ENCODE measurements at places on chromosomes 13 and 19.

GRCh38 chr13:102678339-102679107, 16.3 kb downstream of the METTL21C start:
- DNase-seq: no peak

DNA sequence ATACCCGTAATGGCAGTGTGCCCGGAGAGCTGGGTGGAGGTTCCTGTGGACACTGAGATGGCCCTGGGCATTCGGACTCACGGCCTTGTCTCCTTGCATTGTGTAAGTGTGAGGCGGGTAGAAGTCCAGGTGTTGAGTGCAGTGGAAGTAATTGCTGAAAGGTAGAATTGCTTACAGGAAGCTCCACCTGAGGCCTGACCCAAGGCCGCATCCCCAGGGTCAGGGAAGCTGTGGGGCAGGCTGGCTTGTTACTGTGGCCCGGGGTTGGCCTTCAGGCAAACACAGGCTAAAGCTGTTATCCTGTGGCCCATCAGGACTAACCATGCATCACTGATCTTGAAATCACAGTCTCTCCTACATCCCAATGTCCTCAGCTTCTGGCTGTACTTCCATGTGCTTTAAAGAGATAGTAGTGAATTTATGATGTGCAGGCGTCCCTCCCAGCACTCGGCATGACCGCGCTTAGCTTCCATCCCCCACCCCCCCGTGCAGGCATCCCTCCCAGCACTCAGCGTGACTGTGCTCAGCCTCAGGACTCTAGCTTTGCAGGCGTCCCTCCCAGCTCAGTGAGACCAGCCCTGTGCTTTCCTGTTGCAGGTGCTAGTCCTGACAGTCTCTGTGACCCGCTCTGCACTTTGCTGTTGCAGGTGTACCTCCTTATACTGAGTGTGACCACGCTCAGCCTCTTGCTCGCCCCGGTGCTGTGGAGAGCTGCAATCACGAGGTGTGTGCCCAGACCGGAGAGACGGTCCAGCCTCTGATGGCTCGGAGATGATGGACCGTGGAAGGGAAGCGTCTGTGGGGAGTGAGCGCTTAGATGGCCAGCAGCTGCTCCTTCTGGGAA, 35.6 kb upstream of the TFDP1 start:
- DNase-seq: no peak

DNA sequence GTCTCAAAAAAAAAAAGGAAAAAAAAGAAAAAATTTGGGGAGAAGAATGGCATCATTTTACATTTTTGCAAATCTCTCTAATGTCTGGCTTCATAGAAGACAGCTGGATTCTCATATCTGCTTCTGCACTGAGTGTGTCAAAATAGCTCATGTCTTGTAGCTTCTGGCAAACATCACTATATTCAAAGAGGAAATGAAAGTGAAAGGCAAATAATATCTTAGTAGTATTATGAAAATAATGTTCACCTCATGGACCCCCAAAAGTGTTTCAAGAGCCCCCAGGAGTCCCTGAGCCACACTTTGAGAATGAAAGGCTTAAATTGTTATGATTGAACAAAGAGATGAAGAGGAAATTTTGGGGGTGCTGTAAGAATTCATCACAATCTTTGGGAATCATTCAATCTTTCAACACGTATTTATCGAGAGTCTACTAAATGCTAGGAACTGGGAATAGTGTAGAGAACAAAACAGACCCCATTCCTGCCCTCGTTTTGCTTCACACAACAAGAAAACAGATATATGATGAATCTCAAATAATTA, 1.2 kb upstream of the SLC6A16 start:
- no peak for DNase-seq

GRCh38 chr13:49772828-49773227, 19.7 kb downstream of the KPNA3 start:
- no peak for DNase-seq

- DNase-seq: no peak
These were observed 111.5 kb downstream of the PTPRS start for GRCh38 chr19:5228932-5229777.

- peak; percentile 95 for DNase-seq
These were observed at the start of gene ZNF559 for GRCh38 chr19:9323919-9324583. Gene ZNF559 (plus strand): TSS chr19:9324179. CDS start chr19:9338550, 14,371 bp downstream.

DNA sequence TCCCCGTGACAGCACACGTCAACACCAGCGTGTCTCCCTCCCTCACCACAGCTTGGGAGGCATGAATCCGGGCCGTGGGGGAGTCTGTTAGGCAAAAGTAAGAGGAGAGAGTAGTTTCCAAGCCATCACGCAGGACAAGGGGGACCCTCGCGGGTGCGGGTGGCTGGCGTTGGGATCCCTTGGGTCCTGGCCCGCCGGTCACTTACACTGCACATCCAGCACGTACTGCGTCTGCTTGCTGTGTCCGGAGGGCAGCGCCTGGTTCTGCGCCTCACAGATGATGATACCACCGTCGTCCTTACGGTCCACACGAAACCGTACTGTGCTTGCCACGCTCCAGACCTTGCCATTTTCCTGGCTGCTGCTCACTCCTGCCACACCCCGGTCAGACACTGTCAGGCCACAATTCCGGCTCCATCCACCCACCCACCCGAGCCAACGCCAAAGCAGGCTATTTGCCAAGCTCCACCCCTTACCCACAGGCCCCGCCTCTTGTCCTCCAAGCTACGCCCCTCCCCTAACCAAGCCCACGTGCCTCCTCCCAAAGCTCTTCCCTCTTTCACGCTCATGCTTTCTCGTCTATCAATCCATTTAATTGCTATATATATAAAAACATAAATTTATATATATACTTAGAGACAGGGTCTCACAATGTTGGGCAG, 6.6 kb upstream of the ZNF428 start:
- no peak for DNase-seq

DNA sequence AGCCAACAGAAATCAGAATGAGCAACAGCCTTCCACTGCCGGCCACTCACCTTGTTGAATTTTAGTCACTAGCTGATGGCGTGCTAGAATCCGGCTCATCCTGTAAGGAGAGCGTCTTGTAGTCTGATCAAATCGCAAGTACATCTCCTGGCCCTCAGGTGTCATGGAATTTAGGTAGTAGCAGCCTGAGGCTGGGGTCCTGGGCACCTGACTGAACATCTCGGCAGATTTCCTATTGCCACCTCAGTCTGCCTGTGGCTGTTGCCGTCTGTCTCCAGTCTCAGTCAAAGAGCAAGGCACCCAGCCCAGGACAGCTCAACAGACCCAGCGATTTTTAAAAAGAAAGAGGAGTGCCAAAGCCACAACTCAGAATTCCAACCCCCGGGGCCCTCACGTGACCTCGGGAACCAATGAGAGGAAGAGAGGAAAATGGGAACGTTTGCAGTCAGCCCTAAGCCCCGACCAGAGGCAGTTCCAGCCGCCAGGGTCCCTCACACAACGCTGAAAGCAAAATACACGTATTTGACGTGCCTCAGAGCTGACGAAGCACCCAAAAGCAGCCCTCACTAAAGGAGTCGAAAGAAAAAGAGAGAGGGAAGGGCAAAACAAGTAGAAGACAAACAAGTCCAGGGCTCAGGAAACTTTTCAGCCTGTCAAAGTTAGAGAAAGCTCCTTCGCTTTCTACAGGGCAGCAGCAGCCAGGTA, at the start of gene STARD13:
Gene STARD13 (minus strand): TSS at position 336 of the 705 bp plus-strand sequence. CDS start 117 bp downstream, at position 219.
- peak; percentile 6 for DNase-seq

- DNase-seq: no peak
These were observed 30.9 kb upstream of the KCTD12 start for GRCh38 chr13:76917095-76917494.

GRCh38 chr19:1046836-1047695, 7.2 kb downstream of the ABCA7 start:
- DNase-seq: no peak

DNA sequence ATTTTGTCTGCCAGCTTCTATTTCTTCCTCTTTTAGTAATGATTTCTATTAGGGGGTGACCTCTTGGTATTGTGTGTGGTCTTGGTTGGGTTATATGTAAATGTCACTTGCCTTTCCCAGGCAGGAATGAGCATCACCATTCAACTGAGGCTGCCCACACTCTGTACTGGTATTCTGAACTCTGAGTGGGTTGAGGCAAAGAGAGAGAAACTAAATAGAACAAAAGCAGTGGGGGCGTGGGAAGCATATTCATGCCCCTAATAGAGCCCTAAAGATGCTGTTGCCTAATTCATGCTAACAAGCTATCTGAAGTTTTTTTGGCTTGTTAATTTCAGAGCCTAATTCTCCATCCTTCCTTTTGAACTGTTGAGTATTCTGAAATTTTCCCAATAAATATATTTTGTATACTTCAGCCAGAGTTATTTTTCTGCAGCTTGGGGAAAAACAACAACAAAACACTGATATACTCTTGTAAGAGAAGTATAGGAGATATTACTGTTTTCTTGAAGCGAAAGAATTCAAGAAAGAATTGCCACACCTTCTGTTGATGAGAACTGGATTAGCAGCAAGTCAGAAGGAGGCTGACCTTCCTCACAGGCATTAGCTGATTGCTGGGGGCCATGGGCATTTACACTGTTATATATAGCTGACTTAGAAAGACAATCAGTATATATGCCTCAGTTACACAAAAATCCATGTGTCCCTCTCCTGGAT, 315.8 kb upstream of the KLF12 start:
- no peak for DNase-seq

- DNase-seq: no peak
These were observed 143.1 kb downstream of the ZNF737 start for GRCh38 chr19:20422216-20423205.

GRCh38 chr13:46496086-46496485, 56.9 kb upstream of the LRCH1 start:
- DNase-seq: no peak

- no peak for DNase-seq
These were observed 286.1 kb downstream of the IRS2 start for GRCh38 chr13:109500146-109500773.

- no peak for DNase-seq
These were observed 9.4 kb downstream of the ARHGAP33 start for GRCh38 chr19:35784503-35785338.

DNA sequence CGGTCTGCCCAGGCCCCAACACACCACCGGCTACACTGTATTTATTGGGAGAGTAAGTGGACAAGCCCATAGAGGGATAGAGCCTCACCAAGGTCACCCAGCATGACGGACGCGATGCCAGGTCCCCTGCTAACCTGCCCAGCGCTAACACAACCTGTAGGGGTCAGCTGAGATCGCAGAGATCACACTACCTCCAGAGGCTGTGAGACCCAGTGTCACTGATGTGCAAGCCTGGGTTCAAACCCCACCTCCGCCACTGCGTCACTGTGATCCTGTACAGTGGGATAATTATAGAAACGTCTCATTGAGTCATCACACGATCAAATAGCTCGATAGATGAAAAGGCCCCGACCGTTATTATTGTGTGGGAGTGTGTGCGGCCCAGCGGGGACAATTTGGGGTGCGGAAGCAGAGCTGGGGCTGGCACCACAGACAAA, 10.6 kb upstream of the TLE2 start:
- DNase-seq: no peak

- DNase-seq: no peak
These were observed 14.8 kb downstream of the MEIS3 start for GRCh38 chr19:47404334-47405196.

DNA sequence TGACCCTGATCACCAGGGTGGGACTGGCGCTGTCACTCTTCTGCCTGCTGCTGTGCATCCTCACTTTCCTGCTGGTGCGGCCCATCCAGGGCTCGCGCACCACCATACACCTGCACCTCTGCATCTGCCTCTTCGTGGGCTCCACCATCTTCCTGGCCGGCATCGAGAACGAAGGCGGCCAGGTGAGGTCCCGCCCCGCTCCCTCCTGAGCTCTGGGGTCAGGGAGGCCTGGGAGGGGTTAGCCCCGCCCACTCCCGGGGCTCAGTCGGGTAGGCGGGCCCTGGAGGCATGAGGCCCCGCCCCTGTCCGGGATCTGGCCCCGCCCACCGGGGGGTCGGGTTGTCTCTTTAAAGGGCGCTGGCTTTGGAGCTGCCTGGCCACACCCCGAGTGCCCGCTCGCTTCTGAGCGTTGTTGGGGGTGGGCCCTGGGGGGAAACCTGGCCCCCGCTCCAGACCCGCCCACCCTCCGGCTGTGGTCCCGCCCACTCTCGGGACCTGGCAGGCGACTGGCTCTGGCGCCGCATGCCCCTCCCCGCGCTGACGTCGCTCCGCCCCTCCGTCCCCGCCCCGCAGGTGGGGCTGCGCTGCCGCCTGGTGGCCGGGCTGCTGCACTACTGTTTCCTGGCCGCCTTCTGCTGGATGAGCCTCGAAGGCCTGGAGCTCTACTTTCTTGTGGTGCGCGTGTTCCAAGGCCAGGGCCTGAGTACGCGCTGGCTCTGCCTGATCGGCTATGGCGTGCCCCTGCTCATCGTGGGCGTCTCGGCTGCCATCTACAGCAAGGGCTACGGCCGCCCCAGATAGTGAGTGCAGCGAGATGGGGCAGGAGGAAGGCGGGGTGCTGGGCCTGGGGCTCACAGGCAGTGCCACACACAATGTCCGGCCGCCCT, 13.1 kb downstream of the DDX39A start:
- peak; percentile 88 for DNase-seq

- peak; percentile 93 for DNase-seq
These were observed 6.0 kb downstream of the AP1M2 start for GRCh38 chr19:10580979-10581631.

GRCh38 chr19:469833-470232, 9.0 kb upstream of the SHC2 start:
- DNase-seq: no peak

GRCh38 chr19:49678985-49679770, 2.1 kb downstream of the PRMT1 start:
- DNase-seq: no peak

- DNase-seq: no peak
These were observed 3.5 kb upstream of the TBC1D4 start for GRCh38 chr13:75485286-75486062.

GRCh38 chr13:45859705-45860104, 8.2 kb upstream of the SIAH3 start:
- no peak for DNase-seq

- no peak for DNase-seq
These were observed 28.9 kb upstream of the PABPC3 start for GRCh38 chr13:25067064-25067463.

- DNase-seq: no peak
These were observed 251.2 kb upstream of the SPRY2 start for GRCh38 chr13:80591976-80592740.

- no peak for DNase-seq
These were observed 104.4 kb upstream of the CSNK1A1L start for GRCh38 chr13:37209621-37210580.

- DNase-seq: no peak
These were observed 10.2 kb upstream of the N4BP2L2 start for GRCh38 chr13:32548837-32549236.

DNA sequence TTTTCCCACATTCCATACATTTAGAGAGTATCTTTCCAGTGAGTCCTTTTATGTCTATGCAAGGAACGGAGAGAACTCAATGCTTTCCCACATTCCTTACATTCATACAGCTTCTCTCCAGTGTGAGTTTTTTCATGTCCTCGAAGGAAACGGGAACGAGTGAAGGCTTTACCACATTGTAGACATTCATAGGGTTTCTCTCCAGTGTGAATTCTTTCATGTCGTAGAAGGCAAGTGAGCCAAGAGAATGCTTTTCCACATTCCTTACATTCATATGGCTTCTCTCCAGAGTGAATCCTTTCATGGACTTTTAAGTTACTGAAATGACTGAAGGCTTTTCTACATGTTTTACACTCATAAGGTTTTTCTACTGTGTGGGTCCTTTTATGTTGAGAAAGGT, 17.1 kb downstream of the ZNF823 start:
- DNase-seq: no peak

- peak; percentile 41 for DNase-seq
These were observed 14.5 kb upstream of the ICAM3 start for GRCh38 chr19:10353793-10354391.

- DNase-seq: no peak
These were observed 57.5 kb downstream of the STARD13 start for GRCh38 chr13:33227927-33228647.
